Stimulated activated CD8-positive, alpha-beta memory T cell treated with anti-CD3 and anti-CD28 coated beads, Interleukin-4, amount 100 ng/mL, for 24 hours (primary cell): ENCODE measurements at places on chromosomes 11 and 22.

DNA sequence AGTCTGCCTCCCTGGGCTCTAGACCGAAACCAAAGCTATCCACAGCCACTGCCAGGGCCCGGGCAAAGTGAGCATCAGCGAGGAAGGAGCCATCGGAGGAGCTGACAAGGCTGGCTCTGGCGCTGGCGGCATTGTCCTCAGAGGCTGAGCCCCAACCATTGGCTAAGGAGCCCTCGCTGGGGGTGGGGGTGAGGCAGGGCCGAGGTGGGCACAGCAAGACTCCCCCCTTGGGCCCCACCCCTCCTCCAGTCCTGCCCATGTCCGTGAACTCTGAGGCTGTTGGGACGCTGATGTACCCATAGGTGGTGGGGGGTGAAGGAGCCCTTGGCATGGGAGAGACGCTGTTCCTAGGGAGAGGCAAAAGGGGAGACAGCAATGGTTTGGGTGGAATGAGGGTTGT lies 11.2 kb downstream of the ROBO4 start:
- no peak for DNase-seq

GRCh38 chr22:38469306-38469781 lies 1.4 kb downstream of the KDELR3 start:
- no peak for DNase-seq

DNA sequence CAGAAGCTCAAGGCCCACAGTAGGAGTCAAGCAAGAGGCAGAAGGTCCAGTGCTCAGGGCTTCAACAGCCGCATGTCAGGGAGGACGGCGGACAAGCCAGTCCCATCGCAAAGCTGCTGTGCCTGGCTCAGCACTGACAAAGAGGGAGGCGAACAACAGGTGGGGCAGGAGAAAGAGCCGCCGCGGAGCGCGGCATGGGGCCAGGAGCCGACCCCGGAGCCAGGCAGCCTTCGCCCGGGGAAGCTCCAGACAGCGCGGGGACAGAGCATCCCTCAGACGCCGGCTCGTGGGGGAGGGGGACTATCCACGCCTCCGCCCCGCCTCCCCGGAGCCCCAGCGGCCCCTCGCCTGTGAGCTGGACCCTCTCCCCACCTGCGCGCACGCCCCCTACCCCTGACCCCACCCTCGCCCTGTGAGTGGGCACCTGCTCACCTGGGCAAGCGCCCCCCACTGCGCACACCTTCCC lies 369 bp downstream of the DHCR7 start:
- DNase-seq = peak; percentile 19

DNA sequence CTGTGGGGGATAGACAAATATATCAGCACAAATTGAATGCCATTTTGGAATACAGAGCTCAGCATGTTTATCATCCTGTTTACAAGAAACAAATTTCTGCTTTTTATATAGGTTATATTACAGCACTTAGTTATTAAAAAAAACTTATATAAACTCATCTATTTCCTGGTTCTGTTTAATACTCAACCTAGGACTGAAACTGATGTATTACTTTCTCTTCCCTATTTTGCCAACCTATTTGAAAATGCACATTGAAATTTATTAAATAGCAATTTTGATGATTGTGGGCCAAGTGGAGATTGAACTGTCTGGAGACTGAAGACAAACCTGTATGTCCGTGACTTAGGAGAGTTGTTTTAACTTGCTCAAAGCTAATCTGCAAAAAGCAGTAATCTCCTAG lies 288.3 kb upstream of the ANO3 start:
- DNase-seq = no peak

DNA sequence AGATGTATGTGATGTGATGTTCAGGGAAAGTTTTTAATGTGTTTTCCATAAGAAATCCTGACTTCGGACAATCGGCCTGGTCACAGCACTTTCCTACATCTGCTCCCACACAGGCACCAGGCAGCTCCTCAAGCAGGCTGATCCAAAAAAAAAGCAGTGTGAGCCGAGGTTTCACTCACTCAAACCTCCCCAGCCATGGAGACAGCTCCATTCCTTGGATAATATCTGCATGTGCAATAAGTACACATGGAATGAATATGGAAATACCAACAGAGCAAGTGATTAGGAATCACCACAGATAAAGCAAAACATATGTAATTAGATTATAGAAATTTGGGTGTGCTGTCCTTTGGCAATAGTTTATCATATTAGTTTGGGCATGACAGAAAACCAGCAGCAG lies 88.8 kb upstream of the API5 start:
- no peak for DNase-seq

- DNase-seq = no peak
Measured at GRCh38 chr11:86161336-86161735, 83.2 kb upstream of the EED start.

DNA sequence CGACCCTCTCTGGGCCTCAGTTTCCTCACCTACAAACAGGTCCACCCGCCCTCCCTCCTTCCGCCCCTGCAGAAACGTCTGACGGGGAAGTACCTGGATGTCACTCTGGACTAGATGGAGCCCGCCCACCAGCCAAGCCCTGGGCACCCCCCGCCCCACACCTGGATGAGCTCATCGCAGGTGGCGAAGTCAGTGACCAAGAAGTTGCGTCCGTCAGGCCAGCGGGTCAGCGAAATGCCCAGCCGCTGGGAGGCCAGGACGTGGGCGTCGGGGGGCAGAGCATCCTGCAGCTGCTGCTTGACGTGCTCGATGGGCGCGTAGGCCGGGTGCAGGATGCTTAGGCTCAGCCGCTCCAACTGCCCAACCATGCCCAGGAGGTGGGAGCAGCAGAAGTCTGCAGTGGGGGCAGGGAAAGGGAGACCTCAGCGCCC lies 897 bp downstream of the PNPLA5 start:
- no peak for DNase-seq

DNA sequence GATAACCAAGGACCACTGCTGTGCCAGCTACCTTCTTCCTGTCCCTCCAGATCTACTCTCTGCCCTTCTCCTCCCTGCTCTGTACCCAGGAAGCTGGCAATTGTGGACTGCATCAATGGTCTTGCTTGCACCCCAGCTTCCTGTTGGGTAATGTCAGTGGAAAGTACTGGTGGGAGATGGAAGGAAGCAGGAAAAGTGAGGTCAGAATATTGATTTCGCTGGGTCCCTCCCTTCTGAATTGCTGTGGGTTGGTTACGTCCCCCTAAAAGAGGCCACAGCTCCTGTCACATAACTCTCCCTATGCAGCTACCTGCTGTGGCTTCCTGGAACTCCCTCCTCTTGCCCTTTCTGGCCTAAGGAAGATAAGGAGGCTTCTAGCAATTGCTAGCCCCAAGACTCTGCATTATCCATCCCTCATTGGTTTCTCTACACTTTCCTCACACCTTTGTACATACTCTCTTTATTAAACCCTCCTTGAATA lies 81.2 kb downstream of the RASSF10 start:
- DNase-seq = no peak

- no peak for DNase-seq
Measured at GRCh38 chr11:113182288-113182687, 132.1 kb upstream of the TTC12 start.

DNA sequence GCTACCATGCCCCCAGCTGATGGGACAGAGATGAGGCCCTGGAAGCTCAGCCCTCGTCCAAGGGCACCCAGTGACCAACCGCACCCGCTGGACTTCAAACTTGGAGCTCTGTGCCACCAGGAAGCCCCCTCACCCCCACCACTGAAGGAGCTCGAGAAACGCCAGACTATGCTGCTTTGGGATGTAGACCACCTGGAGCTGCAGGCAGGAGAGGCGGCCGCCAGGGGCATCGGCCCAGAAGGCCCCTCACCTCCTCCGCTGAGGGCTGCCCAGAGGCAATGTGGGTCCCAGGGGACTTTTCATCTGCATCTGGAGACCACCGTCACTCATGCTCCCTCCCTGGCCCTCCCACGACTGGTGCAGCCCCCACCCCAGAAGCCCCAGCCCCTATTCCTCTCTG lies 28.3 kb downstream of the CDKN1C start:
- DNase-seq = no peak

- no peak for DNase-seq
Measured at GRCh38 chr11:13776134-13776815, 107.8 kb downstream of the FAR1 start.

GRCh38 chr11:134795017-134795416 lies 383.0 kb upstream of the B3GAT1 start:
- no peak for DNase-seq

GRCh38 chr11:66883016-66883965 lies 26.4 kb downstream of the LRFN4 start:
- DNase-seq = peak; percentile 34

DNA sequence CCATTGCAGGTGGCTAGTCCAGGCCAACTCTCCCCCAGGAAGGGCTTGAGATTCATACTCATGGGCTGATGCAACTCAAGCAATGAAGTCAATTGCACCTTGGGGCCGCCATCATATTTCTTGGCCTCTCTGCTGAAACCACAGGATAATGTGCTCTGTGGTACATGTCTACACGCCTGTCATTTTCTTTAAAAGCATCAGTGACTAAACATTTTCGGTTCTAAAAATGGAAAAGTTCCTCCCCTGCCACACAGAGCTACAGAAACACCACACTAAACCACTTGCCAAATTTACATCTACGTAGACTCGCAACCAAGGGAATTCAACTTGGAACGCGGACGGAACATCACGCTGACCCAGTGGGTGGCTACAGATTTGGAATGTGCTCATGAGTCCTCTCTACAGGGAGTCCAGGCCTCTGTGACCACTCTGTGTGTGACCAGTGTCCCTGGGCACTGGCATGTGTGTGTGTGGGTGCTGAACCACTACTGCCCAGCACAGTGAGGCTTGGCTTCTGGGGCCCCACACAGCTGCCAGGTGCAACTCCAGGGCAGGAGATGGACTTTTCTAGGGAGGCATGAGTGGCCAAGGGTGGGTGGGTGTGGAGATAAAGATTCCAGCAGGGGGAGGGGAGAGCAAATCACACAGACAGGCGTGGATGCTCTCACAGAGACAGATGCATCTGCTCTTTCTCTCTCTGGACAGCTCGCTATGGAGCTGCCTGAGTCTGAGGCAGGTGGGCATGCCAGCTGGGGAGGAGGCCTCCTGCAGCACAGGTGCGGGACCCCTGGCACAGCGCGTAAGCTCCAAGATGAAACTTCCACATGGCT lies 261.9 kb downstream of the CTTN start:
- DNase-seq = no peak

DNA sequence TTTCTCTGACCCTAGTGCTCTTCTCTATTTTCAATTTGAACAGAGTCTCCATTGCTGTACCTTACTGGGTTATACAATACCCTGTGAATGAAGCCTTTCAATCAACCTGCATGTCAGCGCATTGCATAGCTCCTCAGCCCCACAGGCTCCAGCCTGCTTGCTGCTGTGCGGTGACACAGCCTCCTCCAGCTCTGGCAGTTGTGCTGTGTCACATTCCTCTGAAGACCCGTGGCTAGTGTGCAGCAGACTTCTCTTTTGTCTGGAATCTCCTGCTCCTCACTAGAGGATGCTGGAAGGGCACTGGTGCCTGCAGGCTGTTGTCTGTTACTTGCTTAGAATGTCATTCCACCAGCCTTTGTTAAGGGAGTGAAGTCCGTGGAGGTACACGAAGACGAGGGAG lies 390.1 kb upstream of the B3GAT1 start:
- no peak for DNase-seq

DNA sequence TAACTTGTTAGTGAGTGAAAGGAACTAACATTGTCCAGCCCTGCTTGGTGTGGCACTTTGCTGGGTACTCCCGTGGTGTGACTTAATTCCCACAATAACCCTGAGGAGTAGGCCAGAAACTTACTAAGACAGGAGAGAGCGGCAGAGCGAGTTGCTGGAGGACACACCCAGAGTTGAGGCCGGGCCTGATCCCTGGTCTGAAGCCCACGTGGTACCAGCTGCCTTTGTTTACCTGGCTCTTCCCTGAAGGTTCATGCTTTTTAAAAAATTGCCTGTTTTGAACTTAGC lies 594 bp downstream of the MPST start:
- no peak for DNase-seq

GRCh38 chr11:1892116-1892515 lies 421 bp upstream of the PRR33 start:
- DNase-seq = no peak

DNA sequence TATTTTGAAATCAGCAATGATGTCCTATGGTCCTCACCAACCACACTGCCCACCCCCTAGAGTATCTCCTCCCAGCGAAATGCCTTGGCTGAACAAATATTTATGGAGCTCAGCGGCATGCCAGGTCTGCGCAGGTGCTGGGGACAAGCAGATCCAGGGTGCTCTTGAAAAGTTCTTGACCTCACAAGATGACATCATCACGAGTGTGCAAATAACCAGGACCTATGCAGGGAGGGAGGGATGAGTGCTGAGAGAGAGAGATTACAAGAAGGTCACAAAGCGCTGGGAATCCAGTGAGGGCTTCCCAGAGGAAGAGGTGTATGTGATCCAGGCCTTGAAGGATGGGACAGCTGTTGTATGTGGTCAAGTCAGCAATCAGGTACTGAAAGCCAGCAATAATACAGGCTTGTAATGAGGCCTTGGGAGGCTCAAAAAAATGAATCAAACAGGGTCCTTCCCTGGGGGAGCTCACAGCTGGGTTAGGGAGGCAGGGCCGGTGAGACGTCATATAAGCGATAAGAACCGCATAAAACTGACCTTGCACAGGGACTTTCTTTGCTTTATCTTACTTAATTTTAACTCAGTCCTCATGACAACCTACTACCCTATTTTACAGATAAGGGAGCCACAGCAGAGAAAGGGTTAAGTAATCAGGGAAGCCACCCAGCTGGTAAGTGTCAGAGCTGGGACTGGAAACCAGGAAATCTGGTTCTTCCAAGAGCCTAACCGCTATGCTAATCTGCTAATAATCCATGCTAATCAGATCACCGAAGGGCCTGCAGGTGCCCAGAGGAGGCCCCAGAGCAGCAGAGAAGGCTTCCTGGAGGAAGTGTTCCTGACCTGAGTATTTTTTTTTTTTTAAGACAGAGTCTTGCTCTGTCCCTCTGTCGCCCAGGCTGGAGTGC lies 8.2 kb downstream of the ARRB1 start:
- no peak for DNase-seq

- DNase-seq = no peak
Measured at GRCh38 chr11:638631-639331, 1.7 kb downstream of the DRD4 start.

DNA sequence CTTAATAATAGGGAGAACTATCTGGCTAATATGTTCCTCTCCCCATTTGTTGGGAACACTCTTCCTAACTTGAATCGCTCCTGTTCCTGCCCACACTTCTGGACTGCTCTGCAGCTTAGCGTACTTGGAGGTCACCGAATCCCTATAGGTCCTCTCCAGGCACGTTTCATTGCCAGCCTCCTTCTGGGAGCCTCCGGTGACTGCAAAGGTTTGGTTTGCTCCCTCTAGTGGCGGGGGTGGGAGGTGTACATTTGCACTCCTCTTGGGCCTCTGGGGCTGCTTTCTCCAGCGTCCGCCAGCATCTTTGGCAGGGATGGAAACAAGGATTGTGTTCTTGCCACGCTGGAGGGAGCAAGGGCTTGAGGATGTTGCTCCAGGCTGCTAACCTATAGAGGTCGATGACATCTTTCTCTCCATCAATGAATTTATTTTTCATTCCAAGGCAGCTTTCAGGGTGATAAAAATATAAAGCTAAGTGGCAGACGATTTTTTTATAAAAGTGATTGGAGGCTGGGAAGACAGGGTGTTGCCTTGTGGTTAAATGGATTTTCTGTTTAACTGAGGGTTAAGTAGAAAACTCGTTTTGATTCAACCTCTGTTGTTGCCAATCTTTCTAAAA lies 48.7 kb downstream of the TSPAN18 start:
- DNase-seq = peak; percentile 30
